ENCODE measurements at places on chromosomes 12 and 14.

GRCh38 chr14:33347796-33348195, 409.1 kb downstream of the NPAS3 start:
- peak; percentile 65 for DNase-seq

DNA sequence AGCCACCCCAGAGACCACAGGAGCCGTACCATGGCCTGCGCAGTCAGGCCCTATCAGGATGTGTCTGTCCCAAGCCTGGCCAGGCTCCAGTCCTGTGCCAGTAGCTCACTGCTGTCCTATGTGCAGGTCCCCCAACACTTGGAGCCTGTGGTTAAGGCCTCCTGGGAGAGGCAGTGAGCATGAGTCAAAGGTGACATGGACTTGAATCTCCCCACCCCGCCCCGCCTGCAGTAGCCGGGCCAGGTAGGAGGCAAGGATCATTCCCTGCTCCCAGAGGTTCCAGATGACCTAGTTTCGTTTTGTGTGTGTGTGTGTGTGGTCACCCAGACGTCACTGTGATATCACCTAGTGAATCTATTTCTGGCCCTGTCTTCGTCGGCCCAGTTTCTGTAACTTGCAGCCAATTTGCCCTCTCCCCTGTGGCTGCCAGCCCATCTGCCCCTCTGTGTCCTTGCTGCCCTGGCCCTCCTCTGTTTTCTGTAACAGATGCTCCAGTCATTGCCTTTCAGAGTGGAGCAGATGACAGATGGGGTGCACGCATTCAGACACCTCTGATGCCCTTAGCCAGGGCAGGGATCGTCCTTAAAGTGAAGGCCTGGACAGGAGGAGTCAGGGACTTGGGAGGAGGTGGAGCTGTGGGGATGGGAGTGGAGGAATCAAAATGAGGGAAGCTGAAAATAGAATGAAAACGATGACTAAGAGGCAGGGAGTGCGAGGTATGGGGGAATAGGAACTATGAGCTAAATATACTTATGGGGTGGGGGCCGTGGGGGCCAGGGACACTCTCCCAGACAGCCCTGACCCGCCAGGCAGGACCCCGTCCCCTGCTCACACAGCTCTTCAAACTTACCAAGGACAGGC, 37.4 kb downstream of the SLC6A12 start:
- DNase-seq: no peak

GRCh38 chr12:3897371-3897971, 24.3 kb upstream of the PARP11 start:
- no peak for DNase-seq

GRCh38 chr12:123906711-123907420, 65.8 kb downstream of the CCDC92 start:
- no peak for DNase-seq

DNA sequence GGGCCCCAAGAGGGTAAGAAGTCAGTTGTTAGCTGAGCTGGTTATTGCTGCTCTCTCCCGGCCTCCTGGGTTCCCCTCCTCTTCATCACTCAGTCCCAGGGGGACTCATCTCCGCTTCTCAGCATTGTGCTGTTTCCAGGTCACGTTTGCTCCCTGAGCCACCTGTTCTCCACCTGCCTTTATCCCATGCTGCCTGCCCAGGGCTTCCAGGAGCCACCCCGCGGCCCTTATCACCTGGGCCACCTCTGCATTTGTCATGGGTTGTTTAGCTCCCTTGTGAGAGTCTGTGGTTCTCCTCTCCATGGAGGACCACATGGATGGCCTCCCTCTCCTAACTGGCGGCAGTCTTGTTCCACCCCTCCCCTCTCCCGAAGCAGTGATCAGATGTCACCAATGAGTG, 36.0 kb downstream of the SYNDIG1L start:
- DNase-seq: no peak

DNA sequence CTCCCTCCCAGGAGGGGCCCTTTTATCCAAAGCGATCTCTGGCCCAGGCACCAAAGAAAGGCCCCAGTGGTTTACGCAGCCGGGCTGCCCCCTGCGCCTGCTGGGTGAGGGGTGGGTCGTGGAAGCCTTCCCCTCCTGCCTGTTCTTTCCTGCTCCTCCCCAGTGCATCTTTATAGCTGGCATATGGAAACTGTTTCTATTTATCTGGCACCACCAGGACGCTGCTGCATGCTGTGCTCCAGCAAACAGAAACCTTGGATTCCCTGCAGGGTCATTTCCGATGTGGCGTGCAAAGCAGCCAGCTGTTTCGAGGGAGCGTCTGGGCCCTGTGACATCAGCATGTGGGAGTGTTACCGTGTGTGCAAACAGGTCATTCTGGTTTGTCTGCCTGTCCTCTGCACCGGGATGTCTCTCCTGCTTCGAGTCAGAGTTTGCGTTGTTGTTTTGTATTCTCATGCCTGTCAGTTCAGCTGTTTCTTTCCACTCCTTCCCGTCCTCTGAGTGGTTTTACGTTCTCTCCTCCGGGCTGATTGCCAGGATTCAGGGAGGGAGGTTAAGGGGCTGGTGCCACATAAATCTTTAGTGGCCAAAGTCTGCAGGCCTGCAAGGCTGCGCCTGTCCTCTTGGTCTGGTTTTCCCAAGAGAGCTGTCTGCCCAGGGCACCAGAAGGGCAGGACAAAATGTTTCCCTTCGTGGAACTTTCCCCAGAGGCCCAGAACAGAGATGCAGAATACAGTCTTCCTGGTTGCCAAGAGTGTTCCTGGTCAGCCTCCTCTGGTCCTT, 24.6 kb downstream of the TPCN1 start:
- no peak for DNase-seq

DNA sequence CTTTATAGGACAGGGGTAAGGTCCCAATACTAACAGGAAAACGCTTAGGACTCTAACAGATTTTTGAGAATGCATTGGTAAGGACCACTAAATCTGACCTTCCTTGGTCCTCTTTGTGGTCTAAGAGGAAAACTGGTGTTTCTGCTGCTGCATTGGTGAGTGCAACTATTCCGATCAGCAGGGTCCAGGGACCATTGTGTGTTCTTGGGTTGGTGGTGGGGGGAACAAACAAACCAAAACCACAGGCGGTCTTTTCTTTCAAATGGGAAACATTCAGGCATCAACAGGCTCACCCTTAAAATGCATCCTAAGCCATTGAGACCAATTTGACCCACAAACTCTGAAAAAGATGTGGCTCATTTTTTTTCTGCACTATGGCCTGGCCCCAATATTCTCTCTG, 20.7 kb downstream of the EPYC start:
- DNase-seq: no peak

DNA sequence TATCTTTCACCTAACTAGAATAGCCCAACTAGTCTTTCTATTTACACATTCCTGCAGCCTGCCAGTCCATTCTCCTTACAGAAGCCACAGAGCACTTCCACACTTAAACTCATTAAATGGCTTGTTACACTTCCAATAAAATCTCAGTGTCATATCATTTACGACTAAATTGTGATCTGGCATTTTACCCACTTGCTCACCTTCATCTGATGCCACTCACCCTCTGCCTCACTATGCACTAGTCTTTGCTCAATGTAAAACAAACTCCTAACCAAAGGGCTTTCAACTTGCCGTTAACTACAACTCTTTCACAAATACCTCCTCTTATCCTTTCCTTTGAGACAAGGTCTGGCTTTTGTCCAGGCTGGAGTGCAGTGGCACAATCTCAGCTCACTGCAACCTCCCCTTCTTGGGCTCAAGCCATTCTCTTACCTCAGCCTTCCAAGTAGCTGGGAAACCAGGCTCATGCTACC, 24.1 kb downstream of the YAF2 start:
- DNase-seq: no peak

- DNase-seq: no peak
Measured at GRCh38 chr14:77554816-77555599, 56.4 kb upstream of the ISM2 start.

DNA sequence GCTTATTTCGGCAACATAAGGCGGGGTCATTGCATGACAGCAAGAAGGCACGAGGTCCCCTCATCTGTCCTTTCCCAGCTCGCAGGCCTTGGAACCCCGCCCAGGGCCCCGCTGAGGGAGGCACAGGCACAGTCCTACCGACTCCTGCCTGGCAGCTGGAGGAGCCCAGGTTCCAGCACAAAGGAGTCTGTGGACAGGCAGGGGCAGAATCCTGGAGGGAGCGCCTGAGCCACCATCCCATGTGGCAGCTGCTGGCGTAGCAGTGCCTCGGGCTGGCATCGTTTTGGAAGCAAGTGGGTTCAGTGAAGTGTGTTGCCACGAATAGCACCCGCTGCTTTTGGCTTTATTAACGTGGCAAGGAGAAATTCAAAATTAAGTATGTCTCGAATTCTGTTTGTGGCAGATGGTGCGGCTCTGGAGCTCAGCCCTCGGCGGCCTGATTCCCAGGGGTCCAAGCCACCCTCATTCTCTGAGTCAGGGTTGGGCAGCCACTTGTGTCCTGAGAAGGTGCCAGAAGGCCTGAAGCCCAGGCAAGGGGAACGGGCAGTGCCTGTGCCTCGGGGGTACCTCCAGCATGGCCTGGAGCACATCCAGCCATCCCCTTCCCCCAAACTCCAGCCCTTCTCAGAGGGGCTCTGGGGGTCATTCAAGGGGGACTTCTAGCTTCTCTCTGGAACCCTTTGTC, 35.9 kb downstream of the SLC8B1 start:
- no peak for DNase-seq

GRCh38 chr12:82203086-82203485, 155.1 kb downstream of the CCDC59 start:
- DNase-seq: no peak

GRCh38 chr12:65494537-65494936, 216.1 kb downstream of the MSRB3 start:
- no peak for DNase-seq

GRCh38 chr12:59196989-59197388, 276.7 kb upstream of the LRIG3 start:
- DNase-seq: no peak

DNA sequence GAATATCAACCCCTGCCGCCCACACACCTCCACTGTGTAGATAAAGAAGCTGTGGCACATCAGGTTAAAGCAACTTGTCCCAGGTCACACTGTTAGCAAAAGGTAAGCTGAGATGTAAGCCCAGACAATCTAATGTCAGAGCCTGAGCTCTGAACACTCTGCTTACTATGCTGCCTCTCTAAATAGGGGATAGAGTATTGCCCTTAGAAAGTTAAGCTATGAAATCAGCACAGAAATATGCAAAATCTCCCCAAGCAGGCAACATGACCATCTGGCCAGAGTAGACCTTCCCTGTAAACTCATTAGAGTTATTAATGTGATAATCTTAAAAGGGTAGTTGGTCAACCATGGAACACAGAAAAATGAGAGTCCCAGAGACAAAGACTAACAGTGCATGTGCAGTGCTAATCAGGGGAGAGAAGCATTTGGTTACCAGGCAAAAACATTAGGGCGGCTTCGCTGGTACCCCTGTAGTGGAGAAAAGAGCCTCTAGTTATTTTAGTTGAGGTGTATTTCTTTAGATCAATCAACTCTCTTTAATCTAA, 171.0 kb downstream of the BTG1 start:
- no peak for DNase-seq

DNA sequence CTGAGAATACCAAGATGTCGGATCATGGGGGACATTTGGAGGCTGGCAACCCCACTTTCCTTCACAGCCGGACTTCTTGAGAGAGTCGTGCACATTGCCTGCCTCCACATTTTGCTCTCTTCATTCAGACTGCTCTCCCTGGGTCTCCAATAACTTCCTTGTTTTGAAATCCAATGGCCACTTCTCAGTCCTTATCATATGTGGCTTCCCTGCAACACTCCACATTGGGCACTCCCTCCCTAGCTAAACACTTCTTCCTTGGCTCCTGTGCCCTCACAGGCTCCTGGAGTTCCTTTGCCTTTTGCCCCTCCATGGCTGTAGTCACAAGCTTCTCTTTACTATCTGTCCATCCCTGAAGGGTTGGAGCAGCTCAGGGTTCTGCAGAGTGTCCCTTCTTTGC, 30.1 kb downstream of the NPC2 start:
- no peak for DNase-seq

- DNase-seq: no peak
Measured at GRCh38 chr12:52241205-52241842, 8.3 kb downstream of the KRT7 start.

DNA sequence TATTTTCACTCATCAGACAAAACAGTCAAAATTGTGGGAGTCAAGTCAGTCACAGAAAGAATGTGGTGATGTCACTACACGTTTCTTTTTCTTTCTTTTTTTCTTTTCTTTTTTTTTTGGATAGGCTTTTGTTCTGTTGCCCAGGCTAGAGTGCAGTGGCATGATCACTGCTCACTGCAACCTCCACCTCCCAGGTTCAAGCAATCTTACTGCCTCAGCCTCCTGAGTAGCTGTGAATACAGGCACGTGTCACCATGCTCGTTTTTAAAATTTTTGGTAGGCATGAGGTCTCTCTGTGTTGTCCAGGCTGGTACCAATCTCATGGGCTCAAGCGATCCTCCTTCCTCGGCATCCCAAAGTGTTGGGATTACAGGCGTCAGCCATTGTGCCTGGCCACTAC, 2.3 kb downstream of the CLECL1 start:
- DNase-seq: no peak

DNA sequence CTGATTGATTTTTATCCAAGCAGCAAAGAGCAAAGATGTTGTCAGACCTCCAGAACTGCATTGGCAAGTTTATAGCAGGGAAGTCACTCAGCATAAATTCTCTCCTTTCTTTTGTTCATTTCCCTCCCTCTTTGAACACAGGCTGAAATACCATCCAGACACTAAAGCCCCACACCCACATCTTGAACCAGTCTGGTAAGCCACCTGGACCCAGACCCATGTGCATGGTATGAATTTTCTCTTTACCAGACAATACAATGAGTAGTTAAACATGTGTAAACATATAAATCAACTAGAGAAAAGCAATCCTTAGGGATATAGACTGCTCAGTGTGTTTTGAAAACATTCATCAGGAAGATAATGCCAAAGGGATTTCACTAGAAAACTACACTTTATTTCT, 488.3 kb upstream of the FLRT2 start:
- no peak for DNase-seq

DNA sequence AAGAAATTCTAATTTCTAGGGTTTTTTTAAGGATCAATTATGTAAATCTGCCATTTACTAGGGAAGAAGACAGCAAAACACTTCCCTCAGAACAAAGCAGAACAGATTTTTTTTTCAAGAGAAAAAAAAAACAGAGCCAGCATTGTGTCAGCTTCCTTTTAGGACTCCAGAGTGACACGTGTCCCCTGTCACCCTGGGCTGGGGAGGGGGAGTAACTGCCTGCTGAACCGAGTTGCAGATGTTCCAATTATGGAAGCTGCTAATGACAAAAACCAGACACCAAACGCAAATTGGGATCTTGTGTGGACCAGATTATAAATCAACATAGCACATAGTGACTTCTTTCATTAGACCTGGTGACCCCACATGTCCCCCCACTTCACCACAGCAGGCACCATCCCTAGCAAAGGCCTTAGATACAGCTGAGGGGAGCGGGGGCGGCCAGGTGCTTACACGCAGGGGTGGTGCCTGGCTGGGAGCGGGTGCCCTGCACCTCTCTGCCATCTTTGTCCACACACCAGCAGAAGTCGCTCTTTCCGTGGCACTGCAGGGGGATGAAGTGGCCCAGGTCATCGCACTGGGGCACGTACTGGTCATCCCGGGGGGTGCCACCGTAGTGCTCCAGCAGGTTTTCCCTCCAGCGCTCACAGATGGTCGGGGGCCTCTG, 25.4 kb downstream of the RTRAF start:
- DNase-seq: no peak

- DNase-seq: no peak
Measured at GRCh38 chr12:26719852-26720251, 113.1 kb downstream of the ITPR2 start.

- no peak for DNase-seq
Measured at GRCh38 chr12:39626033-39626814, 6.6 kb upstream of the ABCD2 start.

GRCh38 chr12:108584456-108585065, 13.3 kb downstream of the TMEM119 start:
- DNase-seq: no peak

GRCh38 chr12:117733549-117733805, 235.3 kb downstream of the KSR2 start:
- no peak for DNase-seq

GRCh38 chr14:21096978-21097635, 1.3 kb downstream of the ZNF219 start:
- DNase-seq: no peak
